ENCODE measurements at places on chromosomes 11 and 22.

- no peak for DNase-seq
These were observed 84.7 kb upstream of the WNT7B start for GRCh38 chr22:46061501-46062231.

GRCh38 chr22:27041745-27042310, 384.4 kb downstream of the MIAT start:
- no peak for DNase-seq

- no peak for DNase-seq
These were observed 23.2 kb downstream of the PRR14L start for GRCh38 chr22:31726692-31727091.

DNA sequence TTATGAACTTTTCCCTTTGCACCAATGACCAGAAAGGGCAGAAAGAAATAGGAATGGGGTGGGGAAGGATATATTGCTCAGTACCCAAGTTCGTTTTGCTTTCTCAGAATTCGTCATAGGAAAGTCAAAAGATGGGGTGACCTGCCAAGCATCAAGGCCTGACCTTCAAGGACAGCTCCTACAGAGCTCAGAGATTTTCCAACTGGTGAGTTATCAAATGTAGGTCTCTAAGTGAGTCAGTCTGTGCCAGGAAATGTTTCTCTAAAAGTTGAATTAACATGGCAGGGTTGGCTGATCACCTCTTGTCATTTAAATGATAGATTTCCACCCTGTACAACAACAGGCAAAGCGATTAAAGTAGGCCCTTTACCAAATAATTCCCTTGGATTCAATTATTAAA, 307.2 kb downstream of the CADM1 start:
- DNase-seq: no peak

DNA sequence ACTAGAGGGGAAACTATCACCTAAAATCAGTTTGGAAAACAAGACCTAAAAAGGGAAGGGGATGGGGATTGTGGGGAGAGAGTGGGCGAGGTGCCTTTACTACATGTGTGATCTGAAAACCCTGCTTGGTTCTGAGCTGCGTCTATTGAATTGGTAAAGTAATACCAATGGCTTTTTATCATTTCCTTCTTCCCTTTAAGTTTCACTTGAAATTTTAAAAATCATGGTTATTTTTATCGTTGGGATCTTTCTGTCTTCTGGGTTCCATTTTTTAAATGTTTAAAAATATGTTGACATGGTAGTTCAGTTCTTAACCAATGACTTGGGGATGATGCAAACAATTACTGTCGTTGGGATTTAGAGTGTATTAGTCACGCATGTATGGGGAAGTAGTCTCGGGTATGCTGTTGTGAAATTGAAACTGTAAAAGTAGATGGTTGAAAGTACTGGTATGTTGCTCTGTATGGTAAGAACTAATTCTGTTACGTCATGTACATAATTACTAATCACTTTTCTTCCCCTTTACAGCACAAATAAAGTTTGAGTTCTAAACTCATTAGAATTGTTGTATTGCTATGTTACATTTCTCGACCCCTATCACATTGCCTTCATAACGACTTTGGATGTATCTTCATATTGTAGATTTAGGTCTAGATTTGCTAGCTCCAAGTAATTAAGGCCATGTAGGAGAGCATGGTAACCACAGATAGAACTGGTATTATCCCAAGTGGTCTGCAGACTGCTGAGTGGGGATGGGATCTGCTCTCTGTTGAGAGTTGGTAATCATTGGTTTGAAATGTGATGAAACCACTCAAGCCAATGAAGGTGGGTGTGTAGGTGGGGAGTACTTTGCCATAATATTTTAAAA, 3.6 kb downstream of the NEAT1 start:
- no peak for DNase-seq

- DNase-seq: no peak
These were observed 39.5 kb upstream of the SLC1A2 start for GRCh38 chr11:35458846-35459245.

DNA sequence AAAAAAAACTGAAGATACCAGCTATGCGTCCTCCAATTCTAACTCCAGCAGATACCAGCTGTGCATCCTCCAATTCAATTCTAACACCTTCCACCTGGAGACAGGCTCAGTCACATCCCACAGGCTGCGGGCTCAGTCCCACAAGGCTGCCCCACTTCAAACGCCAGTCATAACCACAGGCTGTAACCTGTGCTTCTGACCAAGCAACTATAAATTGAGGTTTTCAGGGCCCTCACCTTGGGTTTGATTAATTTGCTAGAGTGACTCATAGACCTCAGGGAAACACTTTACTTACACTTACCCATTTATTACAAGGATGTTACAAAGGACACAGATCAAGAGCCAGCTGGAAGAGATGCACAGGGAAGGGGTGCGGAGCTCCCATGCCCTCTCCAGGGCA, 32.4 kb upstream of the MSANTD2 start:
- no peak for DNase-seq

- no peak for DNase-seq
These were observed 86.9 kb upstream of the FAT3 start for GRCh38 chr11:92137747-92138146.

DNA sequence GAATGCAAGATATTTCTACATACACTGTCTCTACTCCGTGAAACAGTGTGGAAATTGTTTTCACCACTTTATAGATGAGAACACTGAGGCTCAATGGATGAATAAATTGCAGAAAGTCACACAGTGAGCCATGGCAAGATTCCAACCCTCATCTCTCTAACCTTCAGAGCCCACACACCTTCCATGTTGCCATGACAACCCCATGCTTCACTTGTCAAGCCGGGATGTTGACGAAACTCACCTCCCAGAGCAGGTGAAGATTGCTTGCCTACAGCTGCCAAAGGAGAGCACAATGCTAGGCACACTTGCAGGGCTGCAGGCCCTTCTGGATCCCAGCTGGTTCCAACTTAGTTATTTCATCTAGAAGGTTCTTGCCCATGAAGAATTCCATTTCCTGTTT, 71.4 kb upstream of the SEZ6L start:
- DNase-seq: no peak

DNA sequence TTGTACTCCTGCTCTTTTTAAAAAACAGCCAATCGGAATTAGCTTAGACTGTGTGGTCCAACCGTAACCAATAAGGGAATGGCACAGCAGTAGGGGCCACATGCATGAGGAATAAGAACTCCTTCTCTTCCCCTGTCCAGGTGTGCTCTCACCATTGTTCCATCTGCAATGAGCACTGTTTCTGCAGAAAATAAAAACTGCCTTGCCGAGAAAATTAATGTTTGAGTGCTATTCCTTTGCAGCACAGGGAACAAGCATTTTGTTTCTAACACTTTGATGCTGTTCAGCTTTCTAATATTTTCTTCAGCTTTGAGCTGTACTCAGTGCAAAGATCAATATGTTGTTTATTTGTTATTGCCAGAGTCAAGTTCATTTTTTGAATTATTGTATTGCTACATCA, 57.9 kb downstream of the PIWIL3 start:
- no peak for DNase-seq

- no peak for DNase-seq
These were observed 64.9 kb downstream of the SPECC1L start for GRCh38 chr22:24335496-24335895.

DNA sequence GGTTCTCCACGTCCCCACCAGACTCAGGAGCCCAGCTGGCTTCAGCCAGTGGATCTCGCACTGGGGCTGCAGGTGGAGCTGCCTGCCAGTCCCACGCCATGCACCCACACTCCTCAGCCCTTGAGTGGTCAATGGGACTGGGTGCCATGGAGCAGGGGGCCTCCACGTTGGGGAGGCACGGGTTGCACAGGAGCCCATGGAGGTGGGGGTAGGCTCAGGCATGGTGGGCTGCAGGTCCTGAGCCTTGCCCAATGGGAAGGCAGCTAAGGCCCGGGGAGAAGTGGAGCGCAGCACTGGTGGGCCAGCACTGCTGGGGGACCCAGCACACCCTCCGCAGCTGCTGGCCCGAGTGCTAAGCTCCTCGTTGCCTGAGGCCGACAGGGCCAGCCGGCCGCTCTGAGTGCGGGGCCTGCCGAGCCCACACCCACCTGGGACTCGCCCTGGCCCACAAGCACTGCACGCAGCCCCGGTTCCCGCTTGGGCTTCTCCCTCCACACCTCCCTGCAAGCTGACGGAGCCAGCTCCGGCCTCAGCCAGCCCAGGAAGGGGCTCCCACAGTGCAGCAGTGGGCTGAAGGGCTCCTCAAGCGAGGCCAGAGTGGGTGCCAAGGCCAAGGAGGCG, 258.5 kb upstream of the PDGFD start:
- DNase-seq: no peak

- no peak for DNase-seq
These were observed 6.6 kb downstream of the TREH start for GRCh38 chr11:118672846-118673245.

GRCh38 chr11:6111673-6112072, 4.2 kb downstream of the OR56B4 start:
- DNase-seq: no peak

DNA sequence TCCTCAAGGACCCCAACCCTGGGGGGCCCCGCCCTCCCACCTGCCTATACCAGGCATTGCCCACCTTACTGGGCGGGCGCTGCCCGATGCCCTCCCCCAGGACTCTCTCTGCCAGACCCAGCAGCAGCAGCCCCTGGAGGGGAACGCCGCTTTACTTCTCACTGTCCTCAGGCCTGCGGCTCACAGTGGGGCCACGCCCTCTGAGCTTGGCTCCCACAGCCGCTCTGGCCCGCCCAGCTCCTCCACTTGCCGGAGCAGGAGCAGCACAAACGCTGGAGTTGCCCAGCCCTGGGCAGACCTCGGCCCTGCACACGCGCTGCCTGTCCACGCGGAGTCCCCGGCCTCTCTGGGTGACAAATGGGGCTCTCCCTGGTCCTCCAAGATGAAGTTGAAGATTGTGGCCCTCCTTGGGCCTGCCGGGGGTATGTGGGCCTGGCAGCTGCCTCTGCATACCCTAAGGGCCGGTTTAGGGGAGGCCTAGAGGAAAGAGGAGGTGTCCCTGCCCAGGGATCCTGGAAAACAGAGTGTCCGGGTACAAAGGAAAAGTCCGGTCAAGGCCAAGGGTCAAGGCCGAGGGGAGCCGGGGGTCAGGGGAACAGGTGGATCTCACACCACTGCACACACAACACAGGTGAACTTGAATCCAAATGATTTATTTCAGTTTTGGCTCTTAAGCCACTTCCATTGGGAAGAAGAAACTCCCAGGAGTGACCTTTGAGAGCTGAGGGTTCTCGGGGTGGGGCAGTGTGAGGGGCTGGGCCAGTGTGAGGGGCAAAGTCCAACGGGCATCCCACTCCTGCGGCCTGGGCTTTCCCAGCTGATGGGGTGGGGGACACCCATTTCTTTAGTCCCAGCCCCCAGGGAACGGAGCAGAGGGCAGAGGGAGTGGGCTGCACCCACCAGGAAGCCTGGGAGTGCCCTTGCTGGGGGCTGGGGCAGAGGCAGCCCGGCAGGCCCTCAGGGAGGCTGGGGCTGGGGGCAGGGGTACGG, 674 bp upstream of the BAIAP2L2 start:
- DNase-seq: no peak

DNA sequence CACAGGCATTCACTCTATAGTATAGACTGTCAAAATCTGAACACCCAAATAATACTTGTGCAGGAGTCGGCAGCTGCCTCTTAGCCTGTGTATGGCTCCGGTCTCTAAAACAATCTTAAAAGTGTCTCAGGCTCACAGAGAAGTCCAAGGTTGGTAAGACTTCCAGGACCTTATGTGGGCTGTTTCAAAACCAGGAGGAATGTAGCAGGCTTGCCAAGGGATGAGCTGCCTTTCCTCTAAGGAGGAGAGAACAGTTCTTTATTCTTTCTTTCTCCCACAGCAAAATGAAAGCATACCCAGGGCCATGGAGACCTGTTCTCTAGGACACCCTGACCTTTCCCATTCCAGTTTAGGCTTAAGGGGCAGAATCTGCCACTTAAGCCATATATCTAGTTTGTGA, 176.5 kb downstream of the TRPC6 start:
- DNase-seq: no peak

DNA sequence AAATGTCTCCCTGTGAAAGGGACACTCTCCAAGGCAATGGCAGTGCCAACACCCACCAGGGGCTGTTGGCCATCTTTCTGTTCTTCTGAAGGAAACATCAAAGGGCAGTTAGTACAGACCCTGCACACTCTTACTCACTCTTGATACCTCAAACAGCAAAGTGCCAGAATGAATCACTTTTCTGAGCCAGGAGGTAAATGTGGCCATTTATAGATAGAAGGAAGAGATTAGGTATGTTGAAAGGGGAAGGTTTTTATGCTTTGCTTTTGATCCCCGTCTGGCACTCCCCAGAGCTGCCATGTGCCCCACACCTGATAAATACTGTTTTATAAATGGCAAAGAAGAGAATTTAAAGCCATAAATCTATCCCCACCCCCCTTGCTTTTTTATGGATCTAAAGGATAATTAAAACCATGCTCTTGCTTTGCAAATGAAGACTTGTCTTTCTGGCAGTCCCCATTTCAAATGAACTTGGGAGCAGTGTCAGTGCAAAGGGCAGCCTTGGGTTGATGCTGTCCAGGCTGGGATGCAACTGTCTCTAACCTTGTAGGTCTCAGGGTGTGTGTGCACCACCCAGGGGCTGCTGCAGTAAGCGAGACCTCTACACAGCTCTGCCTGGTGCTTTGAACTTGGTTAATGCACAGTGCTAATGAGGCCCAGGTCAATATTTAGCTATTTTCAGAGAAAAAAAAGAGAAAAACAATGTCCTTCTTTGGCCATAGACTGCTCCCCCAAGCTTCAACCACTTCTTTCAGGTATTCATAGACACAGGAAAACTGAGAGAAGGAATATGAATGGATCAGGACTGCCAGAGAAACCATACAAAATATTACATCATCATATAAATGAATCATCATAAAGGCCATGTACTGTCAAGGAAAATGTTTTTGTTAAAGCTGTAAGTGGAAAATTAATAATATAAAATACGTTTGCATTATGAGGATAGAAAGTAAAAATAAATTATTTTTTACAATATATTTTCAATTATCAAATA, 207.5 kb downstream of the ETS1 start:
- no peak for DNase-seq

DNA sequence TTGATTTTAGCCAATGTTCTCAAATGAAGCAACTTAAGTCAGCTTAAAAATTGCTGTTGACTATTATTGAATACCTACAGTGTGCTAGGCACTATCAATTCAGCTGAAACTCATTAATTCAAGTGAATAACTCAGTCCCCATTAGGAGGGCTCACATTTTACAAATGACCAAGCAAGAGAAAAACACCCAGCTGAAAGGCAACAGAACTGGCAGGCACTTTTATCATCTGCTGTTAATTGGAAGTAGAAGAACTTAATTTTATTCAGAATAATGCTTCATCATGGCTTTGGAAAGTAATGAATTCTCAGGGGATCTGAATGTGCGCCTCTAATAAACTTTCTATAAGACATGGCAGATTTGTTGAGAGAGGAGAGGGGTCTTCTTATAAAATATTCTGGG, 1066.9 kb downstream of the DLG2 start:
- no peak for DNase-seq

DNA sequence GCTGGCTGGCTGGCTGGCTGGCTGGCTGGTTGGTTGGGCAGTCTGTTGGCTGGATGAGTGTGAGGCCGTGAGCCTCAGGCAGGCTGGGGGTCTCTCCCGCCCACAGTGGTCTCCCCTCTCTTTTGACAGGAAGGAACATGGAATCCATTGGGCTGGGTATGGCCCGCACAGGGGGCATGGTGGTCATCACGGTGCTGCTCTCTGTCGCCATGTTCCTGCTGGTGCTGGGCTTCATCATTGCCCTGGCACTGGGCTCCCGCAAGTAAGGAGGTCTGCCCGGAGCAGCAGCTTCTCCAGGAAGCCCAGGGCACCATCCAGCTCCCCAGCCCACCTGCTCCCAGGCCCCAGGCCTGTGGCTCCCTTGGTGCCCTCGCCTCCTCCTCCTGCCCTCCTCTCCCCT, 1.9 kb downstream of the UPK2 start:
- no peak for DNase-seq

- no peak for DNase-seq
These were observed 34.9 kb downstream of the TRAF6 start for GRCh38 chr11:36475192-36475591.

GRCh38 chr11:12278766-12279671, 98.4 kb upstream of the PARVA start:
- DNase-seq: no peak
